Motor neuron (in vitro differentiated cells): ENCODE measurements at places on chromosomes 11 and 22. TPM values are rescaled to one million over a fixed set of nuclear protein-coding genes. Genes with fewer than 3 reads are reported as not detected.

Gene TYR
- 0.09 and 0.10 TPM in 2 replicates for total RNA-seq

Gene TMEM191B
- 6.3 and 10.0 TPM in 2 replicates for total RNA-seq

Gene WNT7B
- 0.63 and 1.2 TPM in 2 replicates for total RNA-seq

Gene DEPDC7
- 5.6 and 5.9 TPM in 2 replicates for total RNA-seq

Gene OR52H1
- 0.51 TPM in 1 of 2 replicates, not detected in the other for total RNA-seq

Gene APOL2
- total RNA-seq = 7.2 and 8.6 TPM in 2 replicates

Gene SHANK3
- total RNA-seq = 0.22 and 0.41 TPM in 2 replicates

Gene ELMOD1
- total RNA-seq = 7.4 and 8.1 TPM in 2 replicates

Gene PHETA2
- 0.36 and 0.37 TPM in 2 replicates for total RNA-seq
